Epithelial cell of prostate (primary cell): ENCODE measurements at places on chromosomes 6 and 20.

DNA sequence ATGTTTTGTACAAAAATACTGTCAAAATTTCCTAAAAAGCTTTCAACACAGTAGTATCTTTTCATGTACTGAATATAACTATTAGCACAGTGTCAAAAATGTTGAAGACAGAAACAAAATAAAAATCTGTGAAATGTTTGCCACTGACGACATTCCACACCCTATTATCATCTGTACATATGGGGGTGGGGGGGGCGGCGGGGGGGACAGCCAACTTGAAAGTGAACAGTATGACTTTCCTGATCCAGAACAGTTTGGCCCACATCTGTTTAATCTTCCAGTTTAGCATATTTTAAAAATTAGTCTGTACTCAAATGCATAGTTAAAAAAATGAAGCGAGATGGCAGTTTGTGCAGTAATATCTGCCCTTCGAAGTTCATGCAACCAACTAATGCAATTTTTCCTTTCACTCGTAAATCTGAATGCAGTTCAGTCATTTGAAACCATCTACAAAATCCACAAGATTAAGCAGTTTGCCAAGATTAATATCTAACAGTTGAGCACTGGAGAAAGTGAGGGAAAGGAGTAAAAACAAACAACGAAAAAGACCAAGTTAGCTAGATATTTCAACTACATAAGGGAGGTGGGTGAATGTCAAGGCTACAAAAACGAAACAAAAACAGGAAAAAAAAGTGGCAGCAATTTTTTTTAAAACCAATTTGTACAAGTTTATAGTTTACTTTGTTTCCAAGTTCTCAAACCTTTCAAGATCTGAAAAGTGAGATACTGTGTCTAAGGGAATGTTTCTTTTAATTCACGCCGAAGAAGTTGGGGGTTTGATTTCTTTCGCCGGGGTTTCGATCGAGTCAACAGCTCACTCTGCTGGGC is 1.9 kb downstream of the CITED2 start:
- DNase-seq, result no peak

DNA sequence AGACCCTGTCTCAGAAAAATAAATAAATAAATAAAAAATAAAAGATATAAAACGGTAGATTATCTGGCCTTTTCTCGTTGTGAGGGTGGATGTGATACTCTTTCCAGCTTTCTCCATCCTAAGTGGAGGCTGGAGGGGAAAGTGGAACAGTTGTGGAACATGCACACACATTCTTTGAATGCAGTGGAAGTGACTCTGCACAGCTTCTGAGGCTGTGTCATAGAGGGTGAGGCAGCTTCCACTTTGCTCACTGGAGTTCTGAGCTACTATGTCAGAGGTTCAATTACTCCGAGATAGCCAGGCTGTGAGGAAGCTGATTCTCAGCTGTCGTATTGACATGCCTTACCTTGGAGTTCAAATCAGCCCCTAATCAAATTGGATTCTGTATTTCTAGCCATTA is 82.2 kb downstream of the CHMP4B start:
- peak; percentile 3 for DNase-seq

DNA sequence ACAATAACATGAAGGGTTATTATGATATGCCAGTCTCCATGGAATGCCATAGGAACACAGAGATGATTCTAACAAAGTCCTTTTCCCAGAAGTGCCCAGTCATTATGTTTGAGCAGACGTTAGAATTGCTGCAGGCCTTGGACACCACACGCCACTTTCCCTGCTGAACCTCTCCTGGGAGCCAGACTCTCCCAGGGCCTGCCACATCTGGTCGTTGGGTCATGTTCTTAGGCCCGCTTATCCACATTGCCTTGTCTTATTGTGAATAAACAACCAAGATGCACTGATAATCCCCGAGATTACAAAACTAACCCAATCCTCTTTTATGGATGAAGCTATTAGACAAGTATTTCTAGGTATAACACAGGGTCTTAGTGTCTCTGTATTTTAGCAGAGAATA is 276.5 kb upstream of the CITED2 start:
- DNase-seq, result no peak

GRCh38 chr20:13953227-13953626 is 37.2 kb downstream of the SEL1L2 start:
- DNase-seq, result no peak

GRCh38 chr6:43798688-43799444 is 28.9 kb downstream of the VEGFA start:
- peak; percentile 56 for DNase-seq

DNA sequence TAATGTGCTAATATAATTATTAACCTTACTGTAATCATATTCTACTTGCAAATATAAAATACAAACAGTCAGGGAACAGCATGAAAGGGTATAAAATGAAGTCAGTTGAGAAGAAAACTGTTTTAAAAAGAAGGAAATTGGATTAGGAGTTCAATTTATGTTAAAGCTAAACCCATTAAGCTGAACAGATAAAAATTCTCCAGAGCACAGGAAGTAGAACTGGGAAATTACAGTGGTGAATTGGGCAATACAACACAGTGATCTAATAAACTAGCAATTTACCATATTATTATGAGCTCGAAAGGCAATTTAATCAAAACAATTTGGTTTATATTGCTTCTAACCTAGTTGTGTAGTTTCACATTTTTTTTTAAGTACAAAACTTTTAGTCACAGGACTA is 407.4 kb upstream of the RGS17 start:
- no peak for DNase-seq

- no peak for DNase-seq
Observed at GRCh38 chr20:59386809-59387208, 86.4 kb downstream of the EDN3 start.
